GM12864 (cell line): ENCODE measurements at places on chromosomes 2 and 18.

DNA sequence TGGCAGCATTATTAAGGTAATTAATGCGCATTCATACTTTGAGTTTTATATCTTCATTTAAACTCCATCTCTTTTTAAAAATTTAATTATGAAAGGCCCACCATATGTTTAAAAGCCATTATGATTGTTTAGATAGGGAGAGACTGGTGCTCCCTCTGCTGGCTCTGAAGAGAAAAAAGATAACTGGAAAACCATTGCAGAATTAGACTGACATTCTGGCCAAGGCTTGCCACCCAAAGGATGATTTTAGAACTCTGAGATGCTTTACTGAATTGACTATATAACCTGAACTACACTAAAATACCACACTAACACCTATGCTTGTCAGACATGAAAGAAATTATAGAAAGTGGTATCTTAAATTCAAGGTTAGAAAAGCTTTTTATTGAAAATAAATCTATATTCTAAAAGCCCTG, 127.6 kb upstream of the SPOPL start:
- DNase-seq: no peak

DNA sequence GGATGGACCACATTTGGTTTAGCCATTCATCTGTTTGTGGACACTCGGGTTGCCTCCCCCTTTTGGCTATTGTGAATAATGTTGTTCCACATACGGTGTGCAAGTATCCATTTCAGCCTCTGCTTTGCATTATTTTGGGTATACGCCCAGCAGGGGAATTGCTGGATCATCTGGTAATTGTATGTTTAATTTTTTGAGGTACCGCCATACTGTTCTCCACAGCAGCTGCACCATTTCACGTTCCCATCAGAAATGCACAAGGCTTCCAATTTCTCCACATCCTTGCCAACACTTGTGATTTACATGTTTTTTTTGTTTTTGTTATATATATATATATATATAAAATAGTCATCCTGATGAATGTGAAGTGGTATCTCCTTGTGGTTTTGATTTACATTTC, 54.6 kb upstream of the TWIST2 start:
- DNase-seq: no peak

DNA sequence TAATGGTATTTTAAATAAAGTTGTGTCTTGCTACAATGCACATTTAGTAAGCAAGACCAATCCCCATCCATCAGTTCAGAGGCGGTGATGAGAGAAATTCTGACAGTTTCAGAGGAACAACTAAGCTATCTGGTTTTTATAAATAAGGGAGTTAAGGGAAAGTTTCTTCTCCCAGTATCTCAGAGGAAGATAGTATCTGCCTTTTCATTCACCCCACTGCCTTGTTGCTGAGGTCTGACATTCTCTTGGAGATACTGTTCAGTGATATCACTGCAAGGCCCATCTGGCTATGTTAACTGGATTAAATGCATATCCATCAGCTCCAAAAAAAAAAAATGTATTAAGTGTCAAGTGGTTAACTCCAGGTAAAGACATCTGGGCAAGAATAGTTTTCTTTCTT, 47.9 kb downstream of the RBMS1 start:
- DNase-seq: no peak

DNA sequence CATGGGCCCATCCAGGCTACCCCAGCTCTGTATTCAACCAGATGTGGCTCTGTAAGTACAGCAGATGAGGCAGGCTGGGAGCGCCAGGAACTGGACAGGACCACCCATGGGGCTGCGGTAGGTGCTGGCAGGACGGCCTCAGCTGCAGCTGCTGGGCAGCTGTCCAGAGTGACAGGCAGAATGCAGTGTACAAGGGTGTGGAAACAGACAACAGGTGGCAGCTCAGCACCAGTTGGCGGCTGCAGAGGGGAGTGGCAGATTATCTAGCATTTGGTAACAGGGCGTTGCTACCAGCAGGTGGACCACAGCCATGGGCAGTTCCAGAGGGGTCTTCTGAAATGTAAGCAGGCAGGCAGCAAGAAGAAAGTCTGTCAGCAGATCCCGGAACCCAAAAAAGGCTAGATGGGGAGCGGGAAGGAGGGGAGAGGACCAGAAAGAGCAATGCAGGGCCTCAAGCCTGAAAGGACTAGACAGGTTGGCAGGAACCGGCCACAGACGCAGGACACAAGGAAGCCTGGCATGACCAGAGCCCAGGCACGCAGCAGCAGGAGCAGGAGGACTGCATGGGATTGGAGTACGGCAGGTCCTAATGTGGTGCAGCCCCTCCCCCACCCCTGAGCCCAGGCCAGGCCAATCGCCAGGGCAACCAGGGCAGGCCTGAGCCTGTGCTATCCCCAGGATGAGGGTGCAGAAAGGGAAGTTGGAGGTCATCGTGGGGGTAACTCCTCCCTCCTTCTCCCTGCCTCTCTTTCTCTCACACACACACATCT, 24.7 kb downstream of the PKDCC start:
- DNase-seq: no peak

- no peak for DNase-seq
These were observed 52.5 kb upstream of the CAVIN2 start for GRCh38 chr2:191899410-191899809.

DNA sequence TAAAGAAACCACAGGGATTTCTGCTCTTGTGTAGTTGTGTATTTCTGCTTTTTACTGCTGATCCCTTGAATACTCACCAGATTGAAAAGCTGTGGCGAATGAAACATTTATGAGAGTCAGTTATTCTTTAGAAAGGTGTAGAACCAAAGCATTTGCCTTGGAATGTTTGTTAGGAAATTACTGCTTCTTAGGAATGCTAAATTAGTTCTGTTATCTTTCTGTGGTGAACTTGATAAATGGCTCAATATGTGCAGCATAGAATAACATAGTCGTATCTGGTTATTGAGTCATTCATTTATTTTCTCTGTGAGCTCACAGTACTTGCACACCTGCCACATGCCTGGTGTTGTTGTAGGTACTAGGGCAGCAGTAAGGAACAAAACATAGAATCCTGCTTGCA, 57.0 kb upstream of the FAM237A start:
- DNase-seq: no peak

GRCh38 chr2:36441816-36442215, 86.2 kb downstream of the CRIM1 start:
- no peak for DNase-seq

GRCh38 chr2:174570318-174570958, 27.2 kb downstream of the WIPF1 start:
- DNase-seq: no peak

GRCh38 chr2:188971432-188971861, 2.7 kb upstream of the COL3A1 start:
- DNase-seq: no peak

GRCh38 chr2:102268510-102269199, 42.7 kb upstream of the IL1RL1 start:
- no peak for DNase-seq

- DNase-seq: no peak
These were observed 40.3 kb downstream of the ARMC9 start for GRCh38 chr2:231238689-231239088.

GRCh38 chr2:125684256-125684655, 971.7 kb upstream of the GYPC start:
- no peak for DNase-seq

DNA sequence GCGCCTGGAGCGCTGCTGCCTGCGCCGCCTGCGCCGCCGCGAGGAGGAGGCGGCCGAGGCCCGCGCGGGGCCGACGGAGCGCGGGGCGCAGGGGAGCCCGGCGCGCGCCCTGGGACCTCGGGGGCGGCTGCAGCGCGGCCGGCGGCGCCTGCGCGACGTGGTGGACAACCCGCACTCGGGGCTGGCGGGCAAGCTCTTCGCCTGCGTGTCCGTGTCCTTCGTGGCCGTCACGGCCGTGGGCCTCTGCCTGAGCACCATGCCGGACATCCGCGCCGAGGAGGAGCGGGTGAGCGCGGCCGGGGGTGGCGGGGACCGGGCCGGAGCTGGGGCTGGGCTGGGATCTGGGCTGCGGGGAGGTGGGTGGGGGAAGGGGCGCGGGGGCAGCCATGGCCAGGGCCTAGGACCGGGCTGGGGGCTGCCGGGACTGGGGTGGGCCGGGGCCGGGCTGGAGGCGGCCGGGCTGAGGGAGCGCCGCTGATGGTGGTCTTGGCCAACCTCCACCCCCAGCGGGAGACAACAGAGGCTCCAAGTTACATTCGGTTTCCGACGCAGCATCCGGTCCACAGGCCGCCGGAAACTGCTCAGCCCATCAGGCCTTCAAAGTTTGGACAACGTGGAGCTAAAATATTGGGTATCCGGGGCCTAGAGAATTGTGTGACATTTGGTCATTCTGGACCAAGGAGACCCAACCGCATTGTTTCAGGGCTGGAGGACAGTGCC, 66.4 kb downstream of the KCNG2 start:
- no peak for DNase-seq

- no peak for DNase-seq
These were observed 84.6 kb upstream of the RANBP2 start for GRCh38 chr2:108634576-108635160.
